ENCODE measurements at places on chromosomes 11 and 22.

DNA sequence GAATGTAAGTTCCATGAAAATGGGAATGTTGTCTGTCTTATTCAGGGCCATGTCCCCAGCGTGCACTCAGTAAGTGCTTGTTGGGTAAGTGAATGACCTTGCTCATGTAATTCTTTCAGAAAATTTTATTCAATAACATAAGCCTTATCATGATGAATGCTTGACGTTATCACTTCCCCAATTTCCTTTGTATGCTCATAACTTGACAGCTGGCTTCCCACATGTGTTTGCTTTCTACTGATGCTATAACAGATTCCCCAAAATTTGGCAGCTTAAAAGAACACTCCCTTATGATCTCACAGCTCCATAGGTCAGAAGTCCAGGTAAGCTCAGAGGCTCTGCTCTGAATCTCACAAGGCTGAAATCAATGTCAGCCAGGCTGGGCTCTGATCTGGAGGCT, 155.8 kb upstream of the POU2AF2 start:
- no peak for ATAC-seq

DNA sequence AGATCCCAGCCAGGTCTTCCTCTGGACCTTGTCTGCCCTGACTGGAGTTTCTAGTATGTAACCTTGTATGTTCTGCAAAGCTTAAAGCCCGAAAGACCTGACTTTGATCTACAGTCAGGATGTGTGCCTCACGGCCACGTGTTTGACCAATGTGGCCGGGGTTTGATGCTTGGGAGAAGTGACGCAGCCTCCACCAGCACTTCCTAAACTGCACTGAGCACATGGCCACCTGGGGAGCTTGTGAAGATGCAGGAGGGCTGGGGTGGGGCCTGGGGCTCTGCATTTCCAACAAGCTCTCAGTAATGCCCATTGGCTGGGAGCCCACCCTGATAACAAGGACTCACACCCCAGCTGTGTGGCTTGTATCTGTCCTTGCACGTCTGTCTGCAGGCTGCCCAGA, 53.2 kb downstream of the NAT10 start:
- ATAC-seq, result peak; percentile 34

- no peak for ATAC-seq
Observed at GRCh38 chr11:79116600-79116999, 324.2 kb downstream of the TENM4 start.

DNA sequence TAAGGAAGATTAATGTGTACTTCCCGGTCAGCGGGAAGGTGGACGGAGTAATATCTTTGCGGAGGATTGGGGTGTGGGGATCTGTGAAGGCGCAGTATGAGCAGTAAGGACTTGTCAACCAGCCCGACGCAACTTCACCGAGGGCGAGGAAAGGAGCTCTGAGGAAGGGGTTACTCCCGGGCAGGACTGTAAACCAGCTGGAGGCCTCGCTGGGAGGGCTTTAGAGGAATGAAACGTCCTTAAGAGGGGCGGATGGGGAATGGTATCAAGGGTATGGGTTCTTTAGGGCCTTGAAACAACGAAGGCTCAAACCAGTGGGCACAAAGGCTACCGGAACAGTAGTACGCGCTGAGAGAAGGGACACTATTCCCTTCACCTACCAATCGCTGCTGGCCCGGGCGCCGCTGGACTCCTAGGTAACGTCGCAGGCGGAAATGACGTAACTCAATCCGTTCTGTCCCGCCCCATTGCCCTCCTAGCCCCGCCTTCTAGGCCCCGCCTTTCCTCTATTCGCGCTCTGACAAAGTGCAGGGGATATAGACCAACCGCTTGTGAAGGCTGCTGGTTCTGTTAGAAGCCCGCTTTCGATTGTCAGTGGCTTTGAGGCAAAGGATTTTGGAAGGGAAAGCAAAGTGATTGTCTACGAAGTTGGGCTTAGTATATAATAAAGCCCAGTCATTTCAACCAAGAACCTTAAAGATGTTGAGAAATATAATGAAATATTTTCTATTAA, at the start of gene C11orf65:
Gene C11orf65 (minus strand): TSS at position 439 of the 733 bp plus-strand sequence. CDS start 5,970 bp downstream, outside the sequence.
- peak; percentile 99 for ATAC-seq

- ATAC-seq, result no peak
Observed at GRCh38 chr11:102513869-102514268, 16.7 kb downstream of the MMP7 start.
